ENCODE measurements at places on chromosomes 2 and 18. TPM values are rescaled to one million over a fixed set of nuclear protein-coding genes. Genes with fewer than 3 reads are reported as not detected.

DNA sequence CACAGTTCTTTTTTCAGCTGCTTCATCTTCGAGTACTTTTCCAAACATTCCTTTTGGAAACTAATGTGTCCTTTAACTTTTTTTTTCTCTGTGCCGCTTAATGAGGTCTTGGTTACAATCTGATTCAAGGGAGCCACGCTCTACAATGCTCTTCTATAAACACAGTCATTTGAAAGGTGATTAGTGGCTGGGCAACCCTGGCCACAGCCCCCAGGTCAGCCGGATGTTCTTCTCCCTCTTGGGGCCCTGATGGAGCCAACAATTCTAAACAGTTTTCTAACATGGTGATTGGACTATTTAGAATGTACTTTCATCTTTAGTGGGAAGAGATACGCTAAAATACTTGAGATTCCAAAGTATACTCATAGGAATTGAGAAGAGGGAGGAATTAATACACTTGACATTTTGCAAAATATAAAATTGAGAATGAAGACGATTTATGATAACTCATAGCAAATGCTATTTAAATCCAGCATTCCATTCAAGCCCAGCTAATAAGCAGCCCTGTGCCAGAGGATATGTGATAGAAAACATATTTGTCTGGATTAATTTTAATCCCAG lies 83.7 kb upstream of the MBOAT2 start:
- DNase-seq, result no peak

DLGAP1 gene
- 8.0 TPM for total RNA-seq

HYCC2 gene
- 19.2 TPM for total RNA-seq

- DNase-seq, result no peak
Measured at GRCh38 chr2:205199165-205199850, 483.0 kb upstream of the NRP2 start.

DNA sequence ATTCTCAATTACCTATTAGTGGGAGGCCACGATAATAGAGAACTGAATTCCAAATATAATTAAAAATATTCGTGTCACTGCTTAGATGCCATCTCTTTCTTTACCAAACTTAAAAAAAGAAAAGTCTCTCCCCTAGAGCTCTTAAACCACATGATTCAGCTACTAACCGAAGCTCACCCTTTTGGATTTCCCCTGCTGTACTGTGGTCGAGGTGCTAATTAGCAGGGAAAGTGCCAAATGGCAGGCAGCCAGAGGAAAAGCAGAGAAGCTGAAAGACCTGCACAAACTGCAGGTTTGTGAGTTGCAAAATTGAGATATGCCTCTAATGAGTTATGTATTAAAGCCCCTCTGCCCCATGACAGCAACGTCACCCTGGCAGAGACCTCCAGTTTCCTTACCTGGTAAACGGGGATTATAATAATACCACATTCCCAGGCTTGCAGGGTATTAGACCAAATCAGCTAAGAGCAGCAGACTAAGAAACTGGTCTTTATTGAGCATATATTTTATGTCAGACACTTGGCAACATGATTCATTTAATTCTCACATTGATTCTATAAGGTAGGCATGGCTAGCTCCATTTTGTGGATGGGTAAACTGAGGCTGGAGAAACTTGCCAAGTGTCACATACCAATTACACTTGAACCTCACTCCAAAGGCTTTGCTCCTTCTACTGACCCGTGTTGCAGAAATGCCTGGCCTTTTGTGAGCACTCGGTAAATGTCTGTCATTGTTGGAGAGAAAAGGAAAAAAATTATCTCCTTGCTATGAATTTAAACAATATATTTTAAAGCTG lies 259.7 kb downstream of the LPIN1 start:
- DNase-seq, result no peak

GRCh38 chr2:74444498-74445318 lies 3.0 kb upstream of the RTKN start:
- DNase-seq, result no peak

KCNS3 gene
- total RNA-seq, result 13.9 TPM

DNA sequence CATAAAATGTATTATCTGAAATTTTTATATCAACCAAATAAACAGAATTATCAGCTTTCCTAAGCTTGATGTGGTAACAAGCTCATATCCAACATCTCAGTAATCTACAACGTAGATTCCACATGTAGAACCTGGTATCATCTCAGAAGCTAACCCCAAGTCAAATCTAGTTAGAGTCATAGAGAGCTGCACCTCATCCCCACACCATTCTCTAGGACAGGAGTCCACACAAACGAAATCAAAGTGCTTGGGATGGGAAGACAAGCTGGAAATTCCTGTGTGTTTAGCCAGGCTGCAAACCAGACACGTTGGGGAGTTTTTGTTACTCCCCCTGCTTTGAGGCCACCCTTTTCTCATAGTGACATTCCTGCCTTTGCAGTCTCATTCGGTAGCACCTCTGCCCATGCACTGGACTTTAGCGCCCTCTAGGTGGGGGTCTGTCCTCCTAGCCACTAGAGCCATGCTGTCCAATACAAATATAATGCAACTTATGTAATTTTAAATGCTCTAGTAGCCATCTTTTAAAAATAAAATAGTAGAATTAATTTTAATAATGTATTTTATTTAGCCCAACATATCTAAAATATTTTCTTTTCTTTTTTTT lies 28.1 kb upstream of the SATB2 start:
- no peak for DNase-seq

- DNase-seq, result no peak
Measured at GRCh38 chr18:14900435-14900834, 152.5 kb downstream of the ANKRD30B start.

DNA sequence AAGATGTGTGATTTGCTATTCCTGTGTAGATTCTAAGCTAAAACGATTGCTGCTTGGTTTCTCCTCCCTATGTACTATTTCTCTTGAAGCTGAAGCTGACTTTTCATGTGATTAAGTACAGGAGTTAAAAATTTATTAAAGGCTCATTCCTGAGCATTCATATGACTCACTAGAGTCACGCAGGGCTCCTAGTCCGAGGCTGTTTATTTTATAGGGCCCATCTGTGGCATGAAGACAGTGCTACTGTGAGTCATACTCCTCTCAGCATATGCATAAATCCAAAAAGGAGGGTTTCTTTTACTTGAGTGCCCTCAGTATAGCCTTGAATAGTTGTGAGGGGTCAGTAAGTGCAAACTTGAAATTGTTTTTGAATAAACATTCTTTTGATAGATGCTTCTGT lies 378.8 kb downstream of the PTPRM start:
- no peak for DNase-seq

DNA sequence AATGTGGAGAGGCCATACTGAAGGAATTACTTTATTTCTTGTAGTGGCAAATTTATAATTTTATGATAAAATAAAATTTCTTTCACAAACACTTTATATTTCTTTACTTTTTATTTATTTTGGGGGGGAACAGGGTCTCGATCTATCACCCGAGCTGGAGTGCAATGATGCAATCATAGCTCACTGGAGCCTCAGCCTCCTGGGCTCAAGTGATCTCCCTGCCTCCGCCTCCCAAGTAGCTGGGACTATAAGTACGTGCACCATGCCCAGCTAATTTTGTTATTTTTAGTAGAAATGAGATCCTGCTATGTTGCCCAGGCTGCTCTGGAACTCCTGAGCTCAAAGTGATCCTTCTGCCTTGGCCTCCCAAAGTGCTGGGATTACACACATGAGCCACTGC lies 59.6 kb downstream of the SOS1 start:
- DNase-seq, result no peak

GRCh38 chr2:241842620-241843211 lies 16.0 kb downstream of the PDCD1 start:
- DNase-seq, result no peak

DNA sequence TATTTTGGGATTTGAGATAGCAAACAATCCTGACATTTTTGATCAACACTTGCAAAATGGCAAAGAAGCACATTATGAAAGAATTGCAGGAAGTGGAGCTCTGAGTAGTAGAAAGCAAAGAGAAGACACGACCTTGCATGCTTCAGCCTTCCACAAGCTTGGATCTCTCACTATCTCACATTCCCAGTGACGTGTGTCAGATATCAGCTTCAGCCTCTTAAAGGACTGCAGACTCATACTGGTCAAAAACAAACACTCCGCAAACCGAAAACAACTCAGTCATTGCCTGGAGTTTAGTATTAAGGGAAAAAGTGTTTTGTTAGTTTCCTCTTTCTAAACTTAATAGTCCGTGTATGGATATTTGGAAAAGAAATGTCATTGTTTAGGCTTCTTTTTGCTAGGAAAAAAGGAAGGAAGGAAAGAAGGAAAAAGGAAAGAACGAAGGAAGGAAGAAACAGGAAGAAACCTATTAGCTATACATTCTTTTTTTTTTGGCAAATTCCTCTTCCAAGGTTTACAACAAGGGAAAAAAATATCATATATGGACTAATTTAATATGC lies 32.6 kb upstream of the SLC40A1 start:
- DNase-seq, result no peak

GRCh38 chr2:28833740-28834470 lies 23.3 kb downstream of the SPDYA start:
- no peak for DNase-seq

DNA sequence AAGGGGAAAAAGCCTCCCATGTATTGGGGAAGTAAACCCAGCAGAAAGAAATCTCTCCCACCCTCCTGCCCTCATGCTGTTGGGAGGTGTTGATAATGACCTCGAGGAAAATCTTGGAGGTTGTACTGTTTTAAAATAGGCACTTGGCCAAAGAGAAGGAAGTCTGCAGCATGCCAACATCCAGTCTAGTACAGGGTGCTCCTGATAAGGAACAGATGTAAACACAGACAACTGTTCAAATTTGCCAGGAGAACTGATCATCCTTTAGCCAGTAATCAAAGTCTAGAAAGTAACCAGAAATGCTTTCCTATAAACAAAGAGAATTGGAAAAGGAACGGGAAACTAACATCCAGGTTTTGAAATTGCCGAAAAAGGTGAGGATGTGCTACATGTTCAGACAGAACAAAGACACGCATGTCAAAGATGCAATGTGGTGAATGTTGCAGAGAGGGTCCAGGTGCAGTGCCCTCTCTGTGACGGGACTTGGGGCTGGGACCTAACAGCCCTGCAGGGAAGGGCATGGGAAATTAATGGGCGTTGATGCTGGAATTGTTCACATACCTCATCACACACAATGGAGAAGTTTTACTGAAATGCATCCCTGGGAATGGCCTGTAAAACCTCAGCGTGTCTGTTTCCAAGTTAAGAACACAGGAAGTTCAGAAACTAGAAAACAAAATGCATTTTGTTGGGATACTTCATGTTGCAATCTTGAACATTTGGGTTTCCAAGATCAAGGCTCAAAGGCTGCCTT lies 125.7 kb upstream of the RND3 start:
- no peak for DNase-seq

PMS1 gene
- 21.4 TPM for total RNA-seq

G6PC2 gene
- not detected for total RNA-seq

- no peak for DNase-seq
Measured at GRCh38 chr2:144426355-144426754, 93.6 kb downstream of the ZEB2 start.

DNA sequence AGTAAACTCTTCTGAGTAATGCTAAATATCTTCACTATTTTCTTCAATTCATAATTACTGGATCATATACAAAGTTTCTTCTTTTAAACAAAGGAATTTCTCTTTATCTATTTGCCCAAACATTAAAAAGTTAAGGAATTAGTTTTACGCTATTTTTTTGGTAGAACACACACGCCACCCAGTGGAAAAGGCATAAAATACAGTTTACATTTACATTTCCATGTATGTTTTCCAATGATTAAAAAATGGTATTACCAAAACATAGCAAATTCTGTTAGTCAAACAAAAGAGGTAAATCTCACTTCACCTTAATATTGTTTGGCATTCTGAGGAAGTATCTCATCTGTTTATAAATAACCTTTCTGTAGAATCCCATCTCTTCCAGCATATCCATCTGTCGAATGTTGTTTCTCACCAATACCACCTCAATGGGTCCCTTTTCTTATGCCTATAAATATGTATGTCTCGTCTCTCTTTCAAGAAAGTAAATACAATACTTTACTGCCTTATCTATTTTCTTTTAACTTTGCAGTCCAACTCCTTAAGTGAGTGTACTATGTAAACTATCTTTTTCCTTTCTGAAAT lies 7.2 kb downstream of the BOLL start:
- no peak for DNase-seq

DNA sequence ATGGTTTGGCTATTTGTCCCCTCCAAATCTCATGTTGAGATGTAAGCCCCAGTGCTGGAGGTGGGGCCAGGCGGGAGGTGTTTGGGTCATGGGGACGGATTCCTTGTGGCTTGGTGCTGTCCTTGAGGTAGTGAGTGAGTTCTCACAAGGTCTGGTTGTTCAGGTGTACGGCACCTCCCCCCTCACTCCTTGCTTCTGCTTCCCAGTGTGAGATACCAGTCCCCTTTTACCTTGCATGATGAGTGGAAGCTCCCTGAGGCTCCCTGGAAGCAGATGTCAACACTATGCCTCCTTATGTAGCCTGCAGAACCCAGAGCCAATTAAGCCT lies 232.6 kb downstream of the LDLRAD4 start:
- no peak for DNase-seq

DNA sequence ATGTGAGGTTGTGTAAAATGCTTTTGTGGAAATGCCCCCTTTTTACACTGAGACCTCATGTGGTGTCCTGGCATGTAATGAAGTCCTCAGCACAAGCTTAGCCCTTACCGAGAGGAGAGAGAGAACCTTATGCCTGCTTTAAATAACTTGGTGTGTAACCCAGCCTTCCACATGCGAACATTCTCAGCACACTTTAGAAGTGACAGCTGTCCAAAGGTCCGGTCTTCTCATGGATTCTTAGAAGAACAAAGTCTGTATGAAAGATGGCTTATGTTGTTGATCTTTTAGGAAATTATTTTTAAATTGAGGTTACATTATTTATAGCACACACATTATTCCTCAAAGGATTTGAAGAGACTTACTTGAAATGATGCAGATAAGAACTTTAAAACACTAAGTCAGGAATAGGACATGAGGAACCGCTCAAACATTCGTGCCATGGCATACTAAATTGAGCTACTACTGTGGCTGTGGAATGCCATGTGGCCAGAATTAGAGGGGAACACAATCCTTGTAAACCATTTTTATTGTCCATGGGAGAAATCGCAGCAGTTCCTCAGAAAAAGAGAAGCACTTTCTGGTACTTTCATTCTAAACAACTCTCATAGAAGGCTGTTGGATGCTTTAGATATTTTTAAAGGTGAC lies 79.6 kb downstream of the WDSUB1 start:
- no peak for DNase-seq

DNA sequence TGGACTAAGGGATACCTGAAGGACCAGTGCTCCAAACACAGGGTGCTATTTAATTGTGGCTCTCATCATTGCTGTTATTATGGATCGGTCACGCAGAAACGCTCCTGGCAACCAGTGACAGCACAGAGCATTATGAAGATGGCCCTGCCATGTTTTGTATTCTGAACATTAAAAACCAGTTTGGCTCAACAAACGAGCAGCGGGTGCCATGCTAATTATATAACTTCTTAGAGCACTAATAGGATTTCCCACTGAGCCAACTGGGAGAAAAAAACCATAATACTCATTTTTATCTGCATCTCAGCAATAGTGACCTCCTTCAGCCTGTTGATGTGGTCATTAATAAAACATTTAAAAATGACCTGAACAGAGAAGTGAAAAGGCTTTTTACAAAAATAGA lies 212.8 kb downstream of the STK39 start:
- DNase-seq, result no peak

GRCh38 chr2:214410918-214411554 lies at the start of gene VWC2L:
VWC2L (plus strand) TSS chr2:214411054; CDS start chr2:214414194, 3,140 bp downstream.
- DNase-seq, result peak; percentile 27
